Endothelial cell (in vitro differentiated cells): ENCODE measurements at places on chromosomes 4 and X.

DNA sequence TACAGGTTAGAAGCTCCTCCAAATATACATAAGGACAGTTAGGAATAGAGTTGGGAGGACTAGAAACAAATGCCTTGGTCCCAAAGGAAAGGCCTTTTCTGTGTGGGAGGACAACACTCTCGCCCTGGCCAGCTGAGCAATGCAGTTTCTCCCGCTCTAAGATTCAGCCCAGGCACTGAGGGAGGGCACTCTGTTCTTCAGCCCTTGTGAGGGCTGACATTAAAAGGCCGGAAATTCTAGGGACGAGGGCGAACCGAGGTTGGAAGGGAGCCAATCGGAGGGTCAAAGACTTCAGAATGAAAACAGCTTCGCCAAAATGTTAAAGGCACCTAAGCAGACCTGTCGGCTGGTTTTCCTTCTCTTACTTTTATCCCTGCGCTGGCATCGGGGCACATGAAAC is 2.9 kb upstream of the PTCHD1 start:
- no peak for DNase-seq

DNA sequence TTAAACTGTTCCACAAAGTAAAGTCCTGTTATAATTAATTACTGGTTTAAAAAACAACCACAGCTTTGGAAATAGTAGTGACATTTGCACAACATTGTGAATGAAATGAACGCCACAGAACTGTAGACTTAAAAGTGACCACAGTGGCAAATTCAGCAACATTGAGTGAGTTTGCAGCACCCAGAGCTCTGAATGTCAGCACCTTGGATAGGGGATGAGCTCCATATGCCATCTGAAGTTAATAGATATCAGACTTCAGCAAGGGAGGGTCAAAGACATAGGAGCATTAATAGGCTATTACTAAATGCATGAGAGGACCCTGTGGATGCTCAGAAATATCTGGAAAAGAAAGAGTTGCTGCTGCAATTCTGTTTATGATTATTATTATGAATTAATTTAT is 55.3 kb upstream of the KCNIP4 start:
- no peak for DNase-seq

- no peak for DNase-seq
Measured at GRCh38 chr4:149493492-149493891, 322.2 kb downstream of the IQCM start.

- DNase-seq = no peak
Measured at GRCh38 chr4:128835498-128836222, 26.2 kb downstream of the JADE1 start.

- no peak for DNase-seq
Measured at GRCh38 chr4:122746485-122746965, 14.0 kb downstream of the BBS12 start.

DNA sequence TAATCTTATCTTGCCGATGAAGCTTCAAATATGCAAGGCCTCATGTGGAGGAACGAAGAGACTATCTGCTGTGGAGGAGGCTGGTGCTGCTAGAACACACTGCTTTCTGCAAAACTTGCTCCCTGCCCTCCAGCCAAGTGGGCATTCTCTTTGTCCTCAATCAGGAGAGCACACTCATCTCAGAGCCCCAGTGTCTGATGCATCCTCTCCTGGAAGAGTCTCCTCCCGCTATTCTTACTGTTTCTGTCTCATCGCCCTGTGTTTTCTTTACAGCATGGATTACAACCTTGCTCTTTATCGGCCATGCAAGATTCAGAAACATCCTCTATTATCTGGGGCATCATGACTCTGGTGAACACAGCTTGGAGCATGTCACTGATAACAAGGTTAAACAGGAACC is 68.2 kb upstream of the MTNR1A start:
- DNase-seq = no peak

- DNase-seq = no peak
Measured at GRCh38 chr4:181307824-181308223, 935.4 kb upstream of the TENM3 start.

DNA sequence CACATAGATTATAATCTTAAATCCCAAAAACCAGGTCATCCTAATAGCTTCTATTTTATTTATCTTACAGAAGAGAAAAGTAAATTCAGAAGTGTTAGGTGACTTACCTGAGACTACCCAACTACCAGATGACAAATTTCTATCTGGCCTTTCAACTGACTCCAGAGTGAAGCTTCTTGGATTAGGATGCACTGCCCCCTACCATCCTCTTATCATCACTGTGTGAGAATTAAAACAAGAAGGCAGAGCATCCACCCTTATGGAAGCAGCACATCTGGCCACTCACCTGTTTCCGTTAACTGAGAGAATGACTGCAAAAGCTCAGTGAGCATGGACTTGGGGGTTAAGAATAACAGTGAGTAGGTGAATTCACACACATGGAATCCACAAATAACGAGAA is 502.6 kb upstream of the TECRL start:
- no peak for DNase-seq

- DNase-seq = no peak
Measured at GRCh38 chr4:52546449-52546848, 112.7 kb downstream of the USP46 start.

- no peak for DNase-seq
Measured at GRCh38 chr4:182653596-182653995, 263.6 kb downstream of the DCTD start.

GRCh38 chr4:118969359-118969758 is 80.7 kb downstream of the SYNPO2 start:
- DNase-seq = peak; percentile 24

DNA sequence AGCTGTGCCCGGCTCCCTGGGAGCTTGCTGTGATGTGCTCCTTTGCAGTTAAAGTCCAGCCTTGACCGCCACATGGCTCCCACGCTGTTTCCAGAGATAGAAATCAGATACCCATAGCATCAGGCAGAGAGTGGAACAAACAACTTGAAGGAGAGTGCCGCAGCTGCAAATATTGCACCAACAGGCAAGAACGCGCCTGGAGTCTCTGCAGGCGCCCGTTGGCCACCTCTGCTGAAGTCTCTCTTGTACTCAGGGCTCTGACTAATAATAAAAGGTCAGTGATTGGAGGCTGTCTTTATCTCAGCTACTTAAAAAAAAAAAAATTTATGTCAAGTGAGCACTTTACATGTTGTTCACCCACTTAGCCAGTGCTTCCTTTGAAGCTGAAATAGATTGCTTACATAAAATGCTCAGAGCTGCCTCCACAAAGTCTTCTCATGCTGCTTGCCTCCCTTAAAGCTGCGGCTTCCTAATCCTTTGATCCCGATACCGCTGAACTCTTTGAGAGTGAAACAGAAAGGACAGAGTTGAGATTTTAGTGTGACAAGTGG is 30.9 kb upstream of the TENM3 start:
- no peak for DNase-seq

DNA sequence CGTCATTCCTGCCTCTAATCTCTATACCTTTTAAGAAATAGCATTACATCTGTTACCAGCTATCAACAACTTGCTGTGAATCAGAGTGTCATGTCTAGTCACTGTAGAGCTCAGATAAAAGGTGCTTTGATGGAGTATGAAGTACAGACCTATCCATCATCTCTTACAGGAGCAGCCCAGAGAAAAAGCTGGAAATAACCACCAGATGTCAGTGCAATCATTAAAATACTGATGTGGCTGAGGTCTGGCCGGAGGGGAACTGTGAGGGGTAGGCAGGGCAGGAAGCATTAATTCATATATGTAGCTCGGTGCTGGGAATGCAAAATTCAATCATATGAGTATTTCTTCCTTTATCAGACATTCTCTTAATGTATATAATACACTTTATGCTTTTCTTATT is 100.6 kb downstream of the AKAP4 start:
- peak; percentile 21 for DNase-seq

DNA sequence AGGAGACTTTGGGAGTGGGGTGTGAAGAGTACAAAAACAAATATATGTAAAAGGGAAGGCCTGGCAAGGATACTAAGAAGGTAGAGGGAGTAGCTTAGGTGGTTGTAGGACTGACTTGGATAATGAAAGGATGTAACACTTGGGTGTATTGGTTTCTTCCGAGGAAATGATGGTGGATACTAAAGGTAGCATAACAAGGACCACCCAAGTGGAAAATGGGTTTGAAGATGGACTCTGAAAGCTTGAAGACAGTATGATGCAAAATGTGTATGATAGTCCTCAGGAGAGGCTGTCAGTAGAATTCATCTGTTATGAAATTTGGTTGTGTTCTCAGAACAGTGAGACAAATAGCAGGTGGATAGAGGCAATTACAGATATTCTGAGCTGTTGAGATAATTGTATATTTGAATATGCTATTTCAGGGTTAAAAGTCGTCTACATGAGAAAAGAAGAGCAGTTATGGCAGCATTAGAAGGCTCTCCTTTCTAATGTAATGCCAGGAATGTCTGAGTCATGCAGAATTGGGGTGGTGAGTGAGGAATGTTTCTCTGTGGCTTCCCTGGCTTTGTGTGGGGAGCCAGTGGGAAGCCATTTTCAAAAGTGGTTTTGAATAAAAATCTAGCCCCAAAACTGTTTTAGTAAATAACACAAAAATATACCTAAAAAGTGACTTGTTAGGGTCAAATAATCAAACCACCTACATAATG is 75.6 kb downstream of the FHIP1A start:
- DNase-seq = no peak

GRCh38 chr4:81688085-81688484 is 216.4 kb upstream of the RASGEF1B start:
- no peak for DNase-seq

DNA sequence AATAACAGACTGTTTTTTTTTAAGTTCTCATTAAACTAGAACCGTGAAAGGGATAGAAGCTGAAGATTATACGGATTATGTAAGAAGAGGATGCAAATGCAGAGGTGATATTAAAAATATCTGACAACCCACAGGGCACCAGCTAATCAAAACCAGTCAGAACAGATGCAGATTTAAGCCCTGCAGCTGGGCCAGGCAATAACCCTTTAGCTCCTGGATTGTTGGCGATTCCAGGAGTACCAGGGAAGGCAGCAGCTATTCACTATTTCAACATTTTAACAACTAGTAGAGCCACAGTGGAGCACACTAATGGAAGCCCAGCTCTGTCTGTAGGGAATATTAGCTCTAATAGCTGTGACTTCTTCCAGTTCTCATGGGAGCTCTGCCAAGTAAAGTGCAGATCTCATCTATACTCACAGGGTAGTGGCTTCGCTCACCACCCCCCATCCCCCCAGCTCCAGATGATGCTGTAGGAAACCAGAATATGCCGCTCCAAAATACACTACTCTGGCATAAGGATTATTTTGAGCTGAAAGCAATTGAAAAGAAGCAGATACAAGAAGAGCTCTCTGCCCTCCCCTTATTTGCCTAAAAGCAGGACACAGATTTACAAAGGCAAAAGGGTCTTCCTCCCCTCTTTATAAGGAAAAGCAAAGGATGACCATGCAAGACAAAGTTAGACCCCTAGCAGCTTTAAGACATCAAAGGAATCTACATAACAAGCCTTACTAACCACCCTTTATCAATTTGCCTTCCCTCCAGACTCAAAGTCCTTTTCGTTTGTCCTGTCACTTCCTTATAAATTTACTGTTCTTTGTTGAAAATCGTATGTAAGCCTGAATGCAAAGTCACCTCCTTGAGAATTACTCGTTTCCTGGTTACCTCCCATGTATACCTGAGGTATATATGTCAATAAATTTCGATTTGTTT is 13.7 kb downstream of the SCD5 start:
- DNase-seq = no peak

GRCh38 chr4:56979421-56980072 is 851 bp downstream of the POLR2B start:
- peak; percentile 39 for DNase-seq

DNA sequence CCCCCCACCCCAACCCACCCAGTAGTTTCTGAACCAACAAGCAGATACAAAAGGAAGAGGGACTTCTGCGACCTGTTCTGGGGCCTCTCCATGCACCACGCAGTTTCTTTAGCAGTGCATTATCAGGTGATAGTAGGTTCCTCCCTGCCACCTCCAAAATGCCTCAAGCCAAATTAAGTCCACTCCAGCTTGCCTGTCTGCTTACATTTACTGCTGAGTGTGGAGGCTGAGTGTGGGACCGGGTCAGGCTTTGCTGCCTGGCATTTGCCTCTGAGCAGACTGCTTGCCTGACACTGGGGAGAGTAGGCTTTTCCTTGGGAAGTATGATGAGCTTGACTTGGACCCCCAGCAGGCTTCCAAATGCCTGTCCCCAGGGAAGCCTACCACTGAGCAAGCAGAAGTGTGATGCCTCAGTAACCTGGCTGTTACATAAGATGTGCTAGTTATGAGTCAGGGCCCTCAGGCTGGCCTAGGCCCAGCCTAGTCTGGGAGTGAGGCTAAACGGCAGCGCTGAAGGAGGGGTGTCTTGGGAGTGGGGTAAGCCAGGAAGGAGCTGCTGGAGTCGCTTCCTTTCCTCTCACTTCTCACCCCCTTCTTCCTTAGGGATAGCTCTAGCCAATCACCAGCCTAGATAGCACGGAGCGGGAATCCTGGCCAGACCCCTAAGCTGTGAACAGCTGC is 9.0 kb downstream of the TSC22D3 start:
- no peak for DNase-seq

- DNase-seq = no peak
Measured at GRCh38 chrX:108036298-108036973, 8.4 kb upstream of the VSIG1 start.

DNA sequence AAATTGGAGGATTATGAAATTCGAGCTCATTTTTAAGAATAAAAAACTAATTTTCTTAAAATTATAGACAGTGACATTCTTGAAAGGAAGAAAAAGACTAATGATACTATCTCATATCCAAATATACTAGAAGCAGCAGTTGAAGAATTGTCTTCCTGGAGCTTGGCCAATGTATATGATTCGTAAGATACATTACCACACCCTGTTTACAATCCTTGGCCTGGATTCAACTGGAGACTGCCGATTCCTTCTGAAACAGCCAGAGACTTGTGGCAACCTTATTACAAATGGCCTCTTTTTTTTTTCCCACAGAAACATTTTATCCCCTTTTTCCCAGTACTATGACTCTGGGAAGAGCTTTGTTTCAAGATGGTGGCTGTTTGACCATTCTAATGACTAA is 571.2 kb upstream of the FAT1 start:
- no peak for DNase-seq

- DNase-seq = no peak
Measured at GRCh38 chr4:60656171-60656570, 544.0 kb upstream of the ADGRL3 start.

GRCh38 chr4:74453037-74453635 is 8.2 kb downstream of the AREG start:
- DNase-seq = no peak

DNA sequence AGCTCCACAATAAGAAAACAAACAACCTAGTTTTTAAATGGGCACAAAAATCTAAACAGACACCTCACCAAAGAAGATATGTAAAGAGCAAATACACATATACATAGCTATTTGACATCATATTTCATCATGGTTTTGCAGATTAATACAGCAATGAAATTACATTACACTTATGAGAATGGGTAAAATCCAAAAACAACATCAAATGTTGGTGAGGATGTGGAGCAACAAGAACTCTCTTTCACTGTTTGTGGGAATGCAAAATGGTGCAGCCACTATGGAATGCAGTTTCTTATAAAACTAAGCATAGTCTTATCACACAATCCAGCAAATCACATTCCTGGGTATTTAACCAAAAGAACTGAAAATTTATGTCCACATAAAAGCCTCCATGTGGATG is 25.0 kb downstream of the TLR6 start:
- no peak for DNase-seq

- no peak for DNase-seq
Measured at GRCh38 chr4:128951316-128951715, 141.8 kb downstream of the JADE1 start.

GRCh38 chr4:105633241-105633640 is 75.2 kb downstream of the INTS12 start:
- no peak for DNase-seq
